ENCODE measurements at places on chromosomes 1 and 21.

- DNase-seq: no peak
Measured at GRCh38 chr1:8525216-8525557, 207.3 kb downstream of the SLC45A1 start.

DNA sequence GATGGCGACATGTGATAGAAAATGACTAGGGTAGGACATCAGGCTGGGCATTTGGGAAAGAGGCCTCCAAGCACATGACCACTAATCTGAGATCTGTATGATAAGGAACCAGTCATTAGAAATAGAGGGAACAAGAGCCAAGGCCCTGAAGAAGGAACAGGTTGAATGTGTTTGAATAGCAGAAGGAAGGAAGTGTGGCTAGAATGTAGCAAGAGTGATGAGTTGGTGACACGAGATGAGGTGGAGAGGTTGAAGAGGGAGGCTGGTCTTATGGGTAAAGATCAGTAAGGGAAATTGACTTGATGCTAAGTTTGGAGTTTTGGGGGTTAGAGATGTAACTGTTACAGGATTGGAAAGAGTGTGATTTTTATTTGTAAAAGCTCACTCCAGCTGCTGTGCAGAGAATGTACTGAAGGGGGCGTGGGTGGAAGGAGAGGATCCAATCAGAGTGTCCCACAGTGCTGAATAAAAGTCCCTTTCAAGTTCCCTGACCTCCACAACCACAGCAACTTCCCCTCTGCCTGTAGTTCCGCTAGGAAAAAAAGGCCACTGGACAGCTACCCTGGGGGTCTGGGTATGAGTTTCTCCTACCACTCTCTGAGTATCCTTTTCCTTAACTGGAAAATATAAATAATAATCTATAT lies 295.0 kb downstream of the OMA1 start:
- no peak for DNase-seq

DNA sequence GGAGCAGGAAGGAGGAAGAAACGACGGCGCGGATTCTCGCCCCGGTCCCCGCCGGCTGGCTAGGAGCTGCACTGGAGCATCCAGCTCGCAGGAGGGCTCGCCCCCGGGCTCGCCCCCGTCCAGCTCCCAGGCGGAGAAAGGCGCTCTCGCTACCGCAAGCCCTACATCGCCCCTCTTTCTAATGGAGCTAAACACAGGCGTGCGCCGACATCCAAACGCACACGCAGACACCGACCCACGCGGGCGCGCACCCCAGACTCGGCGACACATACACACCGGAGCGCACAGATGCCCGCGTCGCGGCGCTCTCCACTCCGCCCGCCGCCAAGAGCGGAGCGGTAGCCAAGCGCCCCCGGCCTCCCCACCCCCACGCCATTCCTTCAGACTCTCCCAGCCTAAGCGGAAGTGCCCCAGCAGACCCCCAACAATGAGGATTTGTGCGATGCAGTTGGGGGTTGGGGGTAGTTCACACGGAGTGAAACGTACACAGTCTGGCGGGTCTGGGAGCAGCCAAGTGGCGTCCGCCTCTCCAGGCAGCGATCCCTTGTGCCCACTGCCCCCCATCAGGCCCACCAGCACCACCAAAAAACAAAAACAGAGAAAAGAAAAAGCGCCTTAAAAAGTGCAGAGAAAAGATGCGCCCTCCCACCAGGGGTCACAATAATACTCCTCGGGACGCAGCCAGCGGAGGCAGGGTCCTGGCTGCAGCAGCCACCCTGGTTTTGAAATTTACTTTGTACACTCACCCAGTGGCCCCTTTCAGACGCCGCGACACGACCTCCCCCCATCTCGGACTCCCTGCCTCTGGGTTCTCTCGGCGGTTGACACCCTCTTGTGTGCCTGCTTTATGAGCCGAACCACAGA lies 1.4 kb downstream of the DAB1 start:
- no peak for DNase-seq

GRCh38 chr1:186164773-186165172 lies 210.3 kb downstream of the TPR start:
- no peak for DNase-seq

DNA sequence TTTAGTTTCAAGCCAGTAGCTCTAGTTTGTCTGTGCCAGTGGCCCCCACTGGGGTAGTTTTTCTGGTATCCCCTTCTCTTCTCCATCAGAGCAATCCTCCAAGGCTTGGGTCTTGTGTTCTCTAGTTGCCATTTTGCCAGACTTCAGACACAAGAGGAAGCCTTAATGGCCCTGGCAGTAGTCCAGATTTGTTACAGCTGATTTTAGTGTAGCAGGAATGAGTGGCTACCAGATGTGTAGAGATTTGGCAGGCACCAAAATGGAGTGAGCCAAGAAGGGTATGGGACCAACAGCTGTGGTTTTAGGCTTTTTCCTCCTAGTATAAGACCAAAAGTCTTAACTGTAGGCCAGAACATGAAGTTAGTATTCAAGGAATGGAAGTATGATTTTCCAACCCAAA lies 56.8 kb downstream of the ACP6 start:
- DNase-seq: no peak

GRCh38 chr1:26747048-26747447 lies 40.7 kb upstream of the PIGV start:
- DNase-seq: no peak

DNA sequence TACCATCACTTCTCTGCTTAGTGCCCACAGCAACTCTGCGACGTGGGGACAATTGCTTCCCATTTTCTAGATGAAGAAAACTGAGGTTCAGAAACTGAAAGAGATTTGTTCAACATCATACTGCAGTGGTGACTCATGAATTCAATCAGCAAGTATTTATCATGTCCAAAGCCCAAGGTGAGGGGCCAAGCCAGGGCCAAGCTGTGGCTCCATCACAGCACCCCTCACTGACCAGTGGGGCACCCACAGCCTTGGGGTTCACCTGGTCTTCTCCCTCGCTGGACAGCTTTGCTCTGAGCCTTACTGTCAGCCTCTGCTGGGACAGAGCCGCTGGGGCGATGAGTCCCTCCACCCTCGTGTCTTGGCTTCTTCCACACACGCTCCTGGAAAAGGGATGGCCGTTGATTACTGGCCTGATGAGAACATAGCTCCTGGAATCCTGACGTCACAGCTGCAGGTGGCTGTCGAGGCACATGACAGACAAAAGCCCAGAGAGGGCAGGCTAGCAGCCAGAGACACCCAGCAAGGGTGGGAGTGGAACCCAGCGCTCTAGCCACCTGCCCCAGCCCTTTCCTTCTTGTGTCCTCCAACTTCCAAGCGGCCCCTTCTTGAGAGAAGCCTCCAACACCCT lies 6.2 kb downstream of the EDN2 start:
- DNase-seq: no peak

DNA sequence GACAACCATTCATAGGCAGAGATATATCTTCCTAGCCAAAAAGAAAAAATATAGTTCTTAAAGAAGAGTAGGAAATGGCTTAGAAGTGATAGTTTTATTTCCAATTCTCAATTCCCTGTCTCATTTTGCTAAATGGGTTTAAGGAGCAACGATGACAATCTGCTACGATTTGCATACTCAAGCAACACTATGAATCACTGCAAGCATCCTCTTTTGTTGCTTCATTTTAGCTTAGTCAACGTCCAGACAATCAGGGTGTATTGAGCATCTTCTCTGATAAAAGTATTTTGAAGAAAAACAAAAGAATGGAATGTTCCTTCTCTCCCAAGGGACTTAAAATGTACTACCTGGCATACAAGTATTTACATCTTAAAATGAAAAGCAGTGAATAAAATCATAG lies 80.6 kb downstream of the RGS7 start:
- DNase-seq: no peak

- no peak for DNase-seq
Measured at GRCh38 chr1:218482683-218483082, 137.5 kb downstream of the TGFB2 start.

- no peak for DNase-seq
Measured at GRCh38 chr1:32580348-32581017, 41.3 kb downstream of the ZBTB8A start.

DNA sequence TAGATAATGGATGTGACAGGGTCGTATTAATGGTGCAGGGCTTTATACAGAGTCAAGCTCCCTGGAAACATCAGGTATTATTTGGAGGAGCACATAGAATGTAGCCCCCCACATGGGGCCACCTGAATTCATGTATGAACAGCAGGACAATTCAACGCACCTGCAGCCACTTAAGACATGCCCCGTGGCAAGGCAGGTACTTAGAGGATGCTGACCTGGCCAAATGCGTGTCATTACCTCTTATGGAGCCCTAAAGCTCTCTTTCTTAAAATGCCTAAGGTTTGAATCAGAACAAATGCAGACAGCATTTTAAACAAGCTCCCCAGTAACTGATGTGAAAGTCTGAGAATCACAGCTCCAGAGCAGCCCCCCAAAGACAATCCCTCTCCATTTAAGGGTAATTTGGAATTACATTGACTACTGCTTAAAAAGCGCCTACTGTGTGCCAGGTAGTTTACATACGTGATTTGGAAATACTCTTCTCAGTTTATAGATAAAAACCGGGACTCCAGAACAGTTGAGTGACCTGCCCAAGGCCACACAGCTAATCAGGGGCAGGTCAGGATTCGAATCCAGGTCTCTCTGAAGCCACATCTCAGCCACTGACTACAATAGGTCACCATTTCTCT lies 71.0 kb upstream of the KLHDC7A start:
- no peak for DNase-seq

DNA sequence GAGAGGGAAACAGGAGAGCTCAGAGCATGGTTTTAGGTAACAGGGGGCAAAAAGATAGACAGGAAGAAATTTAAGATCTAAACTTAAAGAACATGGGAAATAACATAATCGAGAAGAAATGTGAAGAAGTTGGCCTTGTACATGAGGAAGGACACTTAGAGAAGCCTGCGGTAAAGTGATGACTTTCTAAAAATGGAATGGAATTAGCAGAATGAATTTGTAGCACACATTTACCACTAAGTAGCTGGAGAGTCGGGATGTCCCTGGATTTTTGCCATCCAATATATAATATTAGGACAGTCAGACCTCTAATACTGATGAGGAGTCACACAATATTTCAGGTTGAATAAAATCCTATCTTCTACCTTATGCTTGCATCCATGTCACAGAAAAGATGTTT lies 77.7 kb upstream of the C1orf87 start:
- DNase-seq: no peak

DNA sequence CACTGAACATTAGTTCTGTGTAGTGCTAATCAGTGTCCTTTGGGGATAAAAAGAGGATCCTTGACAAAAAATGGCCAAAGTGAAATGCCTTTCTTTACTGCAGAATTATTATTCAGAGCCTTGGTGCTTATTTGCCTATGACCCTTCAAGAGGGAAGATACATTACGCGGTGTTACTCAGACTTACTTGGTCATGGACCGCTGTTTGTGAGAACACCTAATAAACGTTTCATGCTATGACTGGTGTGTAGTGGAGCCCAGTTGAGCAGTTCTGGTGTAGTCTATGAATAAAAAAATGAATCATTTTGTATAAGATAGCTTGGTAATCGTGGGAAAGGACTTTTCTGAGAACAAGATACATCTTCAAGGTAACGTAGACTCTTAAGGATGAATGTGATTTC lies 8.3 kb downstream of the NFYC start:
- no peak for DNase-seq

DNA sequence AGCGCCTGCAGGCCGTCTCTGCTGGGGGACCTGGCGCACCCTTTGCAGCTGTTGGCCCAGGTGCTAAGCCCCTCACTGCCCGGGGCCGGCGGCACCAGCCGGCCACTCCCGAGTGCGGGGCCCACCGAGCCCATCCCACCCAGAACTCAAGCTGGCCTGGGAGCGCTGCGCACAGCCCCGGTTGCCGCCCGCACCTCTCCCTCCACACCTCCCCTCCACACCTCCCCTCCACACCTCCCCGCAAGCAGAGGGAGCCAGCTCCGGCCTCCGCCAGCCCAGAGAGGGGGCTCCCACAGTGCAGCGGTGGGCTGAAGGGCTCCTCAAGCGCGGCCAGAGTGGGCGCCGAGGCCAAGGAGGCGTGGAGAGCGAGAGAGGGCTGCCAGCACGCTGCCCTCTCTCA lies 177.8 kb upstream of the KAZN start:
- DNase-seq: no peak

GRCh38 chr1:16012590-16013219 lies 5.1 kb downstream of the HSPB7 start:
- no peak for DNase-seq

- no peak for DNase-seq
Measured at GRCh38 chr1:117612517-117613248, 6.8 kb downstream of the TENT5C start.

DNA sequence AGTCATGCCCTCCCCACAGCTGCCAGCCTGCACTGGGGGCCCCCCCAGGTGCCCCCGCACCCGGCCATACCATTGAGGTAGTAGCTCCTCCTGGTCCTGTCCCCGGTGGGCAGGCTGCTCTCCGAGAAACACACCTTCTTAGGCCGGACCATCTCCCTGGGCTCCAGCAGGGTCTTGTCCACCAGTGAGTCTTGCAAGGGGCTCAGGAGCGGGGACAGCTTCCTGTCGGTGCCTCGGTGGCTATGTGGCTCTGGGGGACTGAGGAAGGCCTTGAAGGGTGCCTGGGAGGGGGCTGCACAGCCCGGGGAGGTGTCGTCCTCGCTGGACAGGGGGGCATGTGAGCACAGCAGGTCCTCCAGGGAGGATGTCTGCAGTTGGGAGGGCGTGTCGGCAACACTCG lies 12.9 kb upstream of the FTCD start:
- no peak for DNase-seq

DNA sequence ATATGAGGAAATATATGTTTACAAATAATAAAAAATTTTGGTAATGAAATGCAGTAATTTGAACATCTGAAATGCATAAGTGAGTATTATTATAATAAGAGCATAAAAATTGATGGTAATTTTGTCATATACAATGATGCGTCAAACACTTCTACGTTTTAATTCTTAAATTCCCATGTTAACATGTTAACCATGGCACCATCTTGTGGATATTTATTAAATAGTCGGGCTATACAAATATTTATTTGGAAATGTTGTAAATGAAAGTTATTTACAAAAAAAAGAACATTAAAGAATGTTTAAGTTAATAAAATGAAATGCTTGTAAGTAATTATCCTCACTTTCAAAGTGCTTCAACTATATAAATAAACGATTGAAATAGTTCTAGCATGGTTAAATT lies 57.2 kb upstream of the C1orf185 start:
- no peak for DNase-seq
